ENCODE measurements at places on chromosomes 13 and 19.

DNA sequence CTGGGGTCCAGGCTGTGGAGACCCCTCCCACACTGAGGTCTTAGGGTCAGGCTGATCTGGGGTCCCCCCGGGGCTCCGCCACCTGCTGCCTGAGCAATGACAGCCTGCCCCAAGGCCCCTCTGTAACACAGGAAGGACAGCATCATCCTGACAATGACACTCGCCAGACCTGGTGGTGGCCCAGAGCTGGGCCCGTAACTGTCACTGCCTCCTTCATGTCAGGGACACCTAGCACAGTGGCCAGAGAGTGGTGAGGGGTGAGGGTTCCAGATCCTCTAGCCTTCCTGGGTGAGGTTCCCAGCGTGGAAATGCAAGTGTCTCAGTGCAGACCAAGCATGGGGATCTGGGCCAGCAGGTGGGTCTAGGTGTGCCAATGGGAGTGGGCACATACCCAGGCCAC, 27.8 kb downstream of the OPA3 start:
- DNase-seq = no peak

DNA sequence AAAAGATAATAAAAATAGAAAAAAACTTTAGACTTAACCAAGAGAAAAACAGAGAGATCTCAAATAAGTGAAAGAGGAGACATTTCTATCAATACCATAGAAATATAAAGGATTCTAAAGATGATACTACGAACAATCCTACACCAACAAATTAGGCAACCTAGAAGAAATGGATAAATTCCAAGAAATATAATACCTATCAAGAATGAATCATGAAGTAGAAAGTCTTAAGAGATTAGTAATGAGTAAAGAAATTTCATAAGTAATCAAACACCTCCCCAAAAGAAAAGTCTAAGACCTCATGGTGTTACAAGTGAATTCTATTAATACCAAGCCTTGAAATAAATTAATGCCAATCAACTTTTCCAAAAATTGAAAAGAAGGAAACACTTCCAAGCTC, 1584.5 kb upstream of the MIR17HG start:
- no peak for DNase-seq

DNA sequence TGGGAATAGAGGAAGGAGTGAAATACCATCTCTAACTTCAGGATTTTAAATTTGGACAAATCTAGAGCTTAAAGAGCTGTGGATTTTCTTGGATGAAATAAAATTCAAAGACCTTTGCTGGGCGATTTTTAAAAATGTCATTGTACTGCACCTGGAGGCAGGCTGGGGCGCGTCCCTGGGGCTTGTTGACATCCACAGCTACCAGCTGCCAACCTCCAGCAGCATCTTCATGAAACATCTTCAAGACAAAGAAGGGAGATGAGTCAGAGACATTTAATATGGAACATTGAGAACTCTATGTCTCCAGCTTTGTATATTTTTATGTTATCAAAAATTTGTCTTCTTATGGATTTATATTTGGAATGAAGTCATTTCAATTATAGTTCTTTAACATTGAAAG, 132.5 kb downstream of the NALCN start:
- DNase-seq = no peak

DNA sequence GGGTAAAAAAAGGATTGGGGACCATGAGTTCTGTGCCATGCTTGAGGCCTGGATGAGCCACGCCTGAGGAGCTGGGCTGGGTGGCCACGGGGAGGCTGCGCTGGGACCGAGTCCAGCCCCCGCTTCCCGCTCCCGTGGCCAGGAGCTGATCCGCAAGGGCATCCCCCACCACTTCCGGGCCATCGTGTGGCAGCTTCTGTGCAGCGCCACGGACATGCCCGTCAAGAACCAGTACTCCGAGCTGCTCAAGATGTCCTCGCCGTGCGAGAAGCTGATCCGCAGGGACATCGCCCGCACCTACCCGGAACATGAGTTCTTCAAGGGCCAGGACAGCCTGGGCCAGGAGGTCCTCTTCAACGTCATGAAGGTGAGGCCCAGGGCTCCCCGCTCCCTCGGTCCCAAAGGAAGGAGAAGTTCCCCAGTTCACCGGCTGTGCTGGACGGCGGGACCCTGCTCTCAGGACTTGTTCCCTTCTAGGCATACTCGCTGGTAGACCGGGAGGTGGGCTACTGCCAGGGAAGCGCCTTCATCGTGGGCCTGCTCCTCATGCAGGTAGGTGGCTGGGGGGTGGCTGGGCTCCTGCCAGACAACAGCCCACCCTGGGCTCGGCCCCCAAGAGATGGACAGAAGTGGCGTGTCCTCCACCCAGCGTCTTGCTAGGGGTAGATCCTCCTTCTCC, 18.9 kb downstream of the EVI5L start:
- DNase-seq = no peak

GRCh38 chr19:33813391-33814101, 16.9 kb downstream of the KCTD15 start:
- no peak for DNase-seq

DNA sequence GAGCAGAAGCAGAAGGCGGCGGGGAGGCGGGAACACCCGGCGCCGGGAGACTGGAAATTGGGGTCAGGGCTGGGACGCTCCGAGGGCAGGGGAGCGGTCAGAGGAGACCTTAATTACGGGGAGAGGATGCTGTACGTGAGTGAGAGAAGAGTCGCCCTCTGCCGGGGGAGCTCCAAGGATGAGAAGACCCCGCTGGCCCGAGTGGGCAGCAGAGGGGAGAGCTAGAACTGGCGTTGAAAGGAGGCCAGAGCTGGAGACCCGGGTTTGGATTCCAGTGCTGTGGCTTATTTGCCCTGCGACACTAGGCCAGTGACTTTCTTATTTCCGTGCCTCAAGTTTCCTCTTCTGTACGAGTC, 536 bp downstream of the FAM32A start:
- DNase-seq = no peak

- DNase-seq = no peak
Measured at GRCh38 chr13:59337070-59337469, 826.7 kb downstream of the DIAPH3 start.

DNA sequence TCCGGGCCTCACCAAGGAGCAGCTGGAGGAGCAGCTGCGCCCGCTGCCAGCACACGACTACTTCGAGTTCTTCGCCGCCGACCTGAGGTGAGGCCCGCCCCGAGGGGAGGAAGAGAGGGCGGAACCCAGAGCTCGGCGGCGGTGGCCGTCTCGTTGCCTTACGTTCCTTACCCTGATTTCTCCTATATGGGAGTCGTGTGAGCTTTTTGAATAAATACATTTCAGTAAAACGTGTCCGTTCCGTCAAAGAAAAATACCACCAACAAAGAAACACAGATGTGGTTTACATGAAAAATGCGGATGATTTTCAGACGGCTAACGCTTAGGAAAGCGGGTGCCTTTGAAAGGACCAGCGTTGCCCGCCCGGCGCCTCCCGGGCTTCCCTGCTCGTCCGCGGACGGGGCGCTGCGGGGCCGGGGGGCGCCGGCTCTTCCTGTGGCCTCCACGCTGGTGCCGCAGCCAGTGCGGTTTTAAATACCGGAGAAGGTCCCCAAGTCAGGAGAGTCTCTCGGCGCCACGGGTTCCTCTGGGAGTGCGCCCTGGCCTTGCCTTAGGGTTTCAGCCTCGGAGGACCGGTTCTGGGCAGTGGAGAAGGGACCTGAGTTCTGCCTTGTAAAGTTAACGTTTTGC, 755 bp downstream of the UPF3A start:
- DNase-seq = no peak

DNA sequence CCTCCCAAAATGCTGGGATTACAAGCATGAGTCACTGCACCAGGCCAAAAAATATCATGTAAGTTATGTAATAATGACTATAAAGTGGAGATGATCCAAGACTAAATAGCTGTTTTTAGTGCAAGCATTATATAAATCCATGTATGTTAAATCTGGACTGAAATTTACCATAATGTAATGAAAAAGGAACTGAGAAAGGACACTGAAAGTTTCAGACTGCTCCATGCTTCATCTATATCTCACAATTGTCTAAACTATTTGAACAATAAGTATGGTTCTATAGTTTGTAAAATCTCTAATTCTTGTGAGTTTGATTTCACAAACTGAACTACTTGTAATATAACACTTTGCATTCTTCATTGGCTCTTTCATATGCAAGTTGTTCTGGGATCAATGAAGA, 2299.5 kb downstream of the PCDH9 start:
- no peak for DNase-seq
